ENCODE measurements at places on chromosomes 7 and 10. TPM values are rescaled to one million over a fixed set of nuclear protein-coding genes. Genes with fewer than 3 reads are reported as not detected.

- DNase-seq: no peak
These were observed 27.7 kb downstream of the FZD1 start for GRCh38 chr7:91291902-91292301.

DNA sequence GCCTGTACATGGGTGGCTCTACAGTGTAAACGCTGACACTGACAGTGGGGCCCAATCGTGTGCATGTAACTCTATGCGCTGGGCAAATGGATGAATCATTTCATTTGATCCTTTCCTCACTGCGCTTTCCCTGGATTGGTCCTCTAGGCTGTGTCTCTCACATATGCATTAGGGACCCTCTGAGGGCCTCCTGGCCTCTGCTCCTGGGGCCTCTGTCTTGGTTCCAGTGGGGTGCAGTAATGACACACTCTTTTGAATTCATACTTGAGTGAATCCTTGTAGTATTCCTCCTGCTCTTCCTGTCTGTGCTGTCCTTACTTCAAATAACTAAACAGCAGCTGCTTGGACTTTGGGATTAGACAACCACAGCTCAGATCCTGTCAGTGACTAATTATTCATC is 176.5 kb upstream of the ADO start:
- no peak for DNase-seq

DNA sequence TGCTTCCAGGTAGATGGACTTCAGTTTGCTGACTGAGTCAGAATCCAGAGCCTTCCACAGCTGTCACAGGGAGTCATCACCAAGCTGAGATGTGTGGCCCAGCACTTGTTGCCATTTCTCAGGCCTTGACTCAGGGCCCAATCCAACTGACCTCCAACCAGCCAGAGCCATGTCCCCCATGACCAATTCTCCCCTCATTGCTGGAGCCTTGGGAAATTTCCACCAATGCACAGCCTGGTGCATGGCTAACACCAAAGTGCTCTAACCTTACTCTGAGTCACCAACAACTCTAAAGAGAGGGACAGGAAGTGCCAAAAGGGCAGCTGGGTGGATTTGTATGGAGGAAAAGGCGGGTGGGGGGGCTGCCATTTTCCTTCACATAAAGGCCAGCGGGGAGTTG is 13.4 kb upstream of the GLI3 start:
- no peak for DNase-seq

DNA sequence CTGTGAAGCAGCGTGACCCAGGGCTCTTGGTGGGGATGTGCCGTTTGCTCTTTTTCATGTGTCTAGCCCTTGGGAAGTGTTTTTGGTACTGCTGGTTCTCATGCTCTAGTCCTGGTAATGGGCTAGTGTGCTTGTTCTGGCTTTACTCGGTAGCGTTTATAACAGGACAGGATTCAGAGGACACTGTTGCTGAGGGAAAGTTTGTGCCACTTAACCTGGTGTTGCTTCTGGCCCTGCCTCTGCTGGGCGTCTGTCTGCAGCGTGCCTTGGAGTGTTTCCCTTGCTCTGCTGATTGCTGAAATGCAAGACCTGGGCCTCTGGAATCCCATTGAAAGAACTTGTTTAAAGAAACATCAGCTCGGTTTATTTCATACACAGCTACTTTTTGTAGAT is 35.0 kb downstream of the INPP5A start:
- DNase-seq: no peak

- DNase-seq: no peak
These were observed 12.5 kb downstream of the CALML5 start for GRCh38 chr10:5486853-5487235.

DNA sequence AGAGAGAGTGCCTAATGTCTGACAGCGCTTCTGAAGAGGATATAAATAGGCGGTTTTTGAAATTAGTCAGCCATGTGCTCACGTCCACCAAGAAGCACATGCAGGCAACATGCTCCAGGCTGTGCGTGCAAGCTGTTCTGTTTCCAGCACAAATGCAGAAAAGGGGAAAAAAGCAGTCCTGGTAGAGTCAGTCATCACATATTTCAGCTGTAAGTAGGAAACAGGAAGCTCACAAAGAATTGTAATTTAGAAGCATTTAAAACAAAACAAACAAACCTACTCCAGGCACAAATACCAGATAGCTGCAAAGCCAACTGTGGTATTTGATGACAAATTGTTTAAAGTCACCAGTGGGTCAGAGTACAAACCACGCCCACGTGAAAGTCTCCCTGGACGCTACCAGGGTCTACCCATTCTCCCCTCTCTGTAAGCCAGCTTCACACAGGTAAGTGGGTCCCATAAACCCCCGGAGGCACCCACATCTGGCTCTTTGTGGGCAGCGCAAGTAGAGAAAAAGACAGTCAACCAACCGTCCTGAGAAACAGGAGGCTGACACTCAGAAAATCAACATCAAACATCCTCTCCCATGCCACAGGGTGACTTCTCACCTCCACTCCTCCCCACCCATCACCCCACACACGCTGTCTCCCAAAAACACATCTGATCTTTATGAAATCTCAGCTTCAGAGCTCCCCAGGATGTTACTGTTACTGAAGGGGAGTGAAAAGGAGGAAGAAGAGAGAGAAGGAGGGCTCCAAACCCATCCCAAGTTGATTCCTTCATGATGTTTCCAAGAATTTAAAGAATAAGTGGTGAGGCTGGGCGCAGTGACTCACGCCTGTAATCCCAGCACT is 186.4 kb downstream of the FAM107B start:
- DNase-seq: no peak

DNA sequence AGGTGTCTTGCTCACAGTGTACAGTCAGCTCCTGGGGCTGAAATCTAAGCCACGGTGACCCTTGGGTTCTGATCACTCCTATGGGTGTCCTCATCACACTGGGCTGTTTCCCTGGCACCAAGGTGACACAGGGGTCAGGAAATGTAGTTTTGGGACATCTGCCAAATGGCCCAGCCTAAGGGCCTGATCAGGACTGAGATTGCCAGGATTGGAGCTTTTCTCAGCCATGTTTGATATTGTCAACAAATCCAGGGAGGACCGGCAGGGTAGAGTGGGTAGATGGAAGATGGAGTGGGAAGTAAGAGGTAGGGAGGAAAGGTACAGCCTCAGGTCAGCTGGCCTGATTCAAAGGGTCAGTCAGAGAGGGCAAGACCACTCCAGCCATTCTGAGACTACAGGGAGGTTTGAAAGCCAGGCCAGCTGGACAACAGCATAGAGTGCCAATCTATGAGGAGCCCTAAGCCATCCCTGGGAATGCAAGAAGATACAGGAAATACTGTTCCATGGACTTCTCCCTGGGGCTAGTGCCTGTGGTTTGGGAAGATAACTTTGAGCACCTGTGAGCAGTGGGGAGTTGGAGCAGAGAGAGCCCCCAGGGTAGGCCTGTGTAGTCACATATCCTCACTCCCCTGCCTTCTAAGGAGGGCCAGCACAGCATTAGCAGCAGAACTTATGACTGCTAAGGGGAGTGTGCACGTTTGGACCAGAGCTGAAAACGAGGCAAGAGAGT is 377.3 kb upstream of the ZMIZ1 start:
- no peak for DNase-seq

C10orf67 gene
- not detected for polyA plus RNA-seq

UPK3BL2 gene
- polyA plus RNA-seq: 18.4 TPM
